ENCODE measurements at places on chromosomes 11 and 22. TPM values are rescaled to one million over a fixed set of nuclear protein-coding genes. Genes with fewer than 3 reads are reported as not detected.

KRTAP5-10 gene
- not detected for total RNA-seq

APIP gene
- 33.0 TPM for total RNA-seq

RAB39A gene
- 0.66 TPM for total RNA-seq

PPP6R3 gene
- 133 TPM for total RNA-seq

FSHB gene
- not detected for total RNA-seq

All from sigmoid colon (tissue), 7 donors.